Stimulated activated CD8-positive, alpha-beta memory T cell treated with anti-CD3 and anti-CD28 coated beads, Interleukin-2, amount 100 ng/mL, for 1 hour (primary cell): ENCODE measurements at places on chromosomes 5 and 9.

DNA sequence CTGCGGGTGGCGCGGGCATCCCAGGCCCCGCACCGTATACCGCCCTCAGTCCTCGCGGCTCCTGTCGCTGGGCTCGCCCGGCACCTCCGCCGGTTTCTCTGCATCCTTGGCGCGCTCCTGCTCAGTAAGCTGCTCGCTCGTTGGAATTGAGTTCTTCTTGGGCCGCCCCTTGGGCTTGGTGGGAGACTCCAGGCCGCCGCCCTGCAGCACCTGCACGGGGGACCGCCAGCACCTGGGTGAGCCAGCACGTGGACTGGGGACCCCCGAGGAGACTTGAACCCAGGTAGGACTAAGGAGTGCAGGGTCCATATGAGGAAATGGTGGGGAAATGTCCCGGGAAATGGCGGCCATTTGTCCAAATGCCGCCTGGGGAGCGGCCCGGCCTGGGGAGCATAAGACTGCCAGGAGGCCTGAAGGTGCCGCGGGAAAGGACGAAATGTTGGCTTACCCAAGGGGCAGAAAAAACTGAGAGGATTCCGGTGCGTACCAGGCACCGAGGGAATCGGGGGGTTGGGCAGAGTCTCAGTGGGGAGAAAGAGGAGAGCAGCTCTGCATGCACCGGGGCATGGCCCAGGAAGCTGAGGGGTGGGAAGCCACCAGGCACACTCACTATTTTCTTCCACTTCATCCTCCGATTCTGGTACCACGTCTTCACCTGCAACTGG lies 2.9 kb downstream of the BARX1 start:
- no peak for DNase-seq

DNA sequence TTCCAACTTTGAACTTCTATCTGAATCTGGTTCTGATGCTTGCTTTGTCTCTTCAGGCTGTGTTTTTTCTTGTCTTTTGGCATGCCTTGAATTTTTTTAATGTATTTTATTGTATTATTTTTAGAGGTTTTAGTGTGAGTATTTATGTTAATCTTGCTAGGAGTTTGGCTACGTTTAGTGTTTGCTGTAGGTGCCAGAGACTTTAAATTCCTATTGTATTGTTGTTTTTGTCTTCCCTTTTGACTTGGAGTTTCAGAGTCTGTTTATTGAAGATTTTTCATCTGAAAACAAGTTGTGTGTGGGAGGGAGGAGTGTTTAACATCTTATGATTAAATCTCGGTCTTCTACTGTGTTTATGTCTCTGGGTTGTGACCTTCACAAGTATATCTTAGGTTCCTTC lies 956.8 kb downstream of the TLE1 start:
- DNase-seq: no peak

DNA sequence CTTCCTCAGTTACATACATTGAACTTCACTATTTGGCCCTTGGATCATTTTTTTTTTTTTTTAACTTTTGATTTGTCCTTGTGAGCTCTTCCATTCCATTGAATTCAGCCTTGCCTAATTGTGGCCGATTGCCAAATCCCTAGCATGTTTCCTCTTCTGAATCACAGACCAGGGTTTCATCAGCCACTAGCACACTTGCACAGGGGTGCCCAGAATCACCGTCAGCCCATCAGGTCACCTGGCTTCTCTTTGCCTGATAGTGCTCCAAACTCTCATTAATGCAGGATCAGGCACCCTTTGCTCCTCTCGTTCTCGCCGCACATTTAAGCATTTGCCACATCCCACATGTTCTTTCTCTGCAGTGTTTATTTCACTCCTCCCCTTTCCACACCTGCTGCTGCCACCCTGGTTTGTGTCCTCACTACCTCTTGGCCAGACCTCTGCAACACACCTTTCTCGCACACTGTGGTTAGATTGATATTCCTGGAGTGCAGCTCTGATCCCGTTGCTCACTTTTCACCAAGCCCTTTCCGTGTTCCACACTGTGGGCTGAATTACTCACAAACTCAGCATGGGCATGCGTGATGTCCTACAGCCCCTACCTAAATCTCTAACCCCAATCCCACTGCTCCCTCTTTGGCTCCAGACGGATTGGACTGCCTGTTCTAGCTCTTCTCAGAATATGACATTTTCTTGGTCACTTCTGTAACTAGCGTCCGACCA lies 9.8 kb downstream of the PIK3R1 start:
- DNase-seq: no peak

DNA sequence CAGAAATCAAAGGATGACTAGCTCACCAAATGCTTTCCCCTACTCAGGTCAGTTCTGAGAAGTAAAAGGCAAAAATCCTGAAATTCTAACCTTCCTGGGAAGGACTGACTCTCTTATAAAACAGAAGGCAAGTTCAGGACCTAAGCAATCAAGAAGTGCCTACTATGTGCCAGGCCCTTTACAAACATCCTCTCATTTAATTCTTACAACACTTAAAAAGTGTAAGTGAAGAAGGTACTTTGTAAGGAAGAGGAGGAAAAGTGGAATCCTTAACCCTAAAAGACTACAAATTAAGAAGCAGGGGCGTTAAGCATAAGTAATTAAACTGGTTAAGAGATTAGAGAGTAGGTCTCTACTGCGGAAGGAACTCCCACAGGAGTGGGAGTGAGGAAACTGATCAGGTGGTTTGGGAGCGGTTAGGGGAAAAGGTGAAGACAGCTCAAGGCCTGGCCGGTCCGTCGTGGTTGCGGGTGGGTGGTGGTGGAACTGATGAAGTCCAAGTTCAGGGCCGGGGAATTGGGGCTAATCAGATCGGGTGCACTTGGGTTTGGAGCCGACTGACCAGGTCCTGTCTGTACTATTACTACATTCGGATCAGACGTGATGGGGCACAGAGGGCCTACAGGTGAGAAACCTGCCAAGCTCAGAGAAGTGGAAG lies 839 bp downstream of the MED27 start:
- no peak for DNase-seq

DNA sequence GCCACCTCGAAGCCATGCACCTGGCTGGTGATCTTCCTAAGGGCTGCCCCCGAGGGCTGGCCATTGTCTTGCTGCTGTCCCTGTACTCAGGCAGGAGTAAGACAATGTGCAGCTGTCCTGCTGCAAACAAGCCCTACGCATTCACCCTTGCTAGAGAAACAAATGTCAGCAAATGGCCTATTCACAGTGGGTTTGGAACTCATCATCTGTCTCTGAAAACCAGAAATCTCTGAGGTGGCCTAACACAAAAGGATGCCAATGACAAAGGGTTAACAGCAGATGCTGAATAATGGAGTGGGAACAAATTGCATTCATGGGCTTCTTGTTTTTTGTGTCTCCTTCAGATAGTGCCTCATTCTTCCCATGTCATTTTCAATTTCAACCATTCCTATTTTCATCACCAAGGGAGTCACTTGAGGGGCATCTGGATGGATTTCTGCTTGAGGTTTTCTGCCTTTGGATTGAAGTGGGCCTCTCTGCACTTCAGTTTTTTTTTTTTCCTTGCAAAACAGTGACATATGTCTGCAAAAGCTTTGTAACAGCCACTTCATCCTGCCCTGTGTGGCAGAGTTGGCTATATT lies 261.6 kb upstream of the VLDLR start:
- DNase-seq: no peak

- no peak for DNase-seq
These were observed 173.5 kb downstream of the TTC39B start for GRCh38 chr9:15133488-15133887.

DNA sequence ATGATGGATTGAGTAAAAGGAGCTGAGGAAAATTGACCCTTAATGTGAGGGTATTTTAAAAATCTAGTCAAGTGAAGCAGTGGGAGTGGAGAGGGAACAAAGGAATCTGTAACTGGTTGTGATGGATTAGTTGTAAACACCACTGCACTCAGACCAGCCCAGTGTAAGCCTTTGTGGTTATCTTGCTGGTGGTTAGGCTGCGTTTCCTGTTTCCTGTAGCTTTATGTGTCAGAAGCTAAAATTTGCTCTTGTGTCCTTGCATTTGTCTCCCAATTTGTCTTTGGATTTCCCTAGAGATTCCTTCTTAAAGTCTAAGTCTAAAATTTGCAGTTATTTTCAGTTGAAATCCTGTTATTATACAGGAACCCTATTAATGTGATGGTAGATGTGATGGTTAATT lies 6.3 kb downstream of the IFNA21 start:
- no peak for DNase-seq

GRCh38 chr5:170655476-170655875 lies 128.0 kb upstream of the GABRP start:
- DNase-seq: no peak

DNA sequence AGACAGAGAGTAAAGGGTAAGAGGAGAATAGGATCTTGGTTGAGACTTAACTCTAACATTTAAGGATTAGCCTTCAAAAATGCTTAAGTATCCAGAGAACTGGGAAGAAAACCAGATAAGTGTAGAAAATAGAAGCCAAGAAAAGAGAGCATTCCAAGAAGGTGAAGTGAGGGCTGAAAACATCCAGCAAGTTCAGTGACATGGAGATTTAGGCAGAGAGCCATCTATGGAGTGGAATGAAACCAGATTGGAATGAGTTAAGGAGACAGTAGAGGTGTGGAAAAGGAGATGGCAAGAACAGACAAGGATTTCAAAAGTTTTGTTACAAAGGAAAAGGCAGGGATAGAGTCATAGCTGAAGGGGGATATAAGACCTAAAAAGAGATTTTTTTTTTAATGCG lies 188.1 kb downstream of the TRPM3 start:
- DNase-seq: no peak

DNA sequence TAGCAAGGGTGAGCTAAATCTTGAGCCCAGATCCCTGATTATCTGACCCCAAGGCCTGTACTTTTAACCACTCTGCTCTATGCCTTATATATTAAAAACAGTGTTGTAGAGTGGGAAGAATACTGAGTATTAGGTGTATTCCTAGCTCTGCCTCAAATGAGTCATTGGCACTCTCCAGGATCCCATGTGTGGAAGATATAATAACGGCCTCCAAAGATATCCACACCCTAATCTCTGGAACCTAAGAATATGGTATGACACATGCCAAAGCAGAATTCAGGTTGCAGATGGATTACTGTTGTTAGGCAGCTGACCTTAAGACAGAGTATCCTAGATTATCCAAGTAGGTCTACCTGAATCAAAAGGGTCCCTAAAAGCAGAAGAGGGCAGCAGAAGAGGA lies 110.8 kb downstream of the ADRB2 start:
- DNase-seq: no peak

GRCh38 chr5:172437445-172438318 lies 16.6 kb downstream of the SH3PXD2B start:
- no peak for DNase-seq

DNA sequence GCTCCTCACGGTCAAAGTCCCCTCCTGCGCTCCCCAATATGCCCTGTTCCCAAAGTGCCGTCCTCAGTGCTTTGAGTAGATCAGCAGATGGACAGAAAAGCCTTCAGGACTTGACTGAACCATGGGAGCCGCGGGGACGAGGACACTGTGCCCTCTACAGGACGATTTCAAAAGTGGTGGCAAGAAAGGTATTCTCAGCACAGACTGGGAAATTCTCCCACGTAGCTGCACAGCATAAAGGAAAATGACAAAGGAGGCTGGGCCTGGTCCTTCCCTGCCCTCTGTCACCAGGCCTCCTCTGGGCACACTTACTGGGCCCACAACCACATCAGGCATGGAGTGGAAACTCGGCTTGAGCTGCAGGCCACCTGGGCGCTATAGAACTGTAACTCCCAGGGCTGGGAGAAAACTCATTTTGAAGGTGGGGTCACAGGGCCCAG lies 16.7 kb upstream of the MTMR12 start:
- peak; percentile 13 for DNase-seq

GRCh38 chr9:91120200-91120599 lies 241.5 kb downstream of the AUH start:
- no peak for DNase-seq

- DNase-seq: no peak
These were observed 28.6 kb upstream of the NR5A1 start for GRCh38 chr9:124535846-124536245.

GRCh38 chr5:55304584-55304983 lies 2.9 kb downstream of the DHX29 start:
- DNase-seq: no peak

GRCh38 chr5:171226096-171226754 lies 82.8 kb upstream of the TLX3 start:
- DNase-seq: no peak

- no peak for DNase-seq
These were observed 16.1 kb downstream of the LHFPL2 start for GRCh38 chr5:78632467-78632866.

DNA sequence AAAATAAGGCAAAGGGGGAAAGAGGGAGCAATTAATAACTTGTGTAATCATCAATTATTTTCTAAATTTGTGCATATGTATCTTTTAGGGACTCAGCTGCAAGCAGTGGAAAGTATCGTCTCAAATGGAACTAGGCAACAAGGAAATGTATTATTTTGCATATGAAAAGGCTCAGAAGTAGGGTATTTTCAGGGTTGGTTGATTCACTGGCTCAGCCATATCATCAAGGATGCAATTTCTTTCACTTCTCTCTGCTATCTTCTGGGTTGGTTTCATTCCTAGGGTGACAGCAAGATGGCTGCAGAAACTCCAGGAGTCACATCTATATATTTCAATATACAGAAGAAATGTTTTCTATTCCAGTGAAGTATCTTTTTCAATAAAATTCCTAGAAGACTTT lies 509.8 kb downstream of the DMAC1 start:
- DNase-seq: no peak

- DNase-seq: no peak
These were observed 53.8 kb upstream of the EDIL3 start for GRCh38 chr5:84438456-84438855.

DNA sequence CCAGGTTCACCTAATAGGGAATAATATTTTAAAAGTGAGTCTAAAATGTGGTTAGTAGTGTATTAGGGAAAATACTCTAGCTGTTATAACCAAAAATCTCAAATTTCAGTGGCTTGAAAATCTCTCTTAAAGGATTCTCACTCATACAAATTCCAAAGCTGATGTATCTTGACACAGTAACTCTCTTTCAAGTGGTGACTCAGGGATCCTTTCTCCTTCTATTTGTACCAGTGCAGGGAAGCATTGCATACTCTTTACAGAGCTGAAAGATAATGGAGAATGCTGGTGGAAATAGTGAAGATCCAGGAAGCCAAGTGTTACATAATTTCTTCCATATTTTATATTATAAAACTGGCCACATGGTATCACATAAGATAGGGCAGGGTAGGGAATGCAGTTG lies 560.2 kb upstream of the CDH9 start:
- no peak for DNase-seq

GRCh38 chr5:163512526-163512925 lies 7.1 kb downstream of the MAT2B start:
- no peak for DNase-seq

- no peak for DNase-seq
These were observed 191.8 kb downstream of the PRR16 start for GRCh38 chr5:120655828-120656435.

DNA sequence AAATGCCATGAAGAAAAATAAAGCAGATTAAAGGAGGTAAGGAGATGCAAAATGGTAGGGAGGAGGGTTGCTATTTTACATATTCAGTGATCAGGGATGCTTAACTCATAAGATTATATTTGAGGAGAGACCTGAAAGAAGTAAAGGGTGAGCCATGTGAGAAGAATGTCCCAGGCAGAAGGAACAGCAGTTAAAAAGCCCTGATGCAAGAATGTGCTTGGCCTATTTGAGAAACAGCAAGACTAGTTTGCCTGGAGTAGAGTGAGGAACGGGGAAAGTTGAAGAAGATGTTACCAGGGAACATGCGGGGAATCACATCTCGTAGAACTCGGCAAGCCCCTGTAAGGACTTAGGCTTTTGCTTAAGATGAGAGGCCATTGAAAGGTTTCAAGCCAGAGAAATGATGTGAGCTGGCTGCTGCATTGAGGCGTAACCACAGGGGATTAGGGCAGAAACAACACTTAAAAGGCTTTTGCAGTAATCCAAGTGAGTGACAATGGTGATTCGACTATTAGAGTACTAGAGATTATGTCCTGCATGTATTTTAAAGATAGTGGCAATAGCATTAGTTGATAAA lies 198.7 kb downstream of the VPS13A start:
- no peak for DNase-seq
